ENCODE measurements at places on chromosomes 12 and 14.
A peak's percentile ranks its signal among the peaks of the same experiment; 100 is the strongest.

GRCh38 chr14:99891900-99892299 lies 98.7 kb downstream of the EML1 start:
- DNase-seq, result no peak

- no peak for DNase-seq
These were observed 78.3 kb downstream of the GSC start for GRCh38 chr14:94691660-94692034.

- no peak for DNase-seq
These were observed 101.1 kb downstream of the DACT1 start for GRCh38 chr14:58738876-58739275.

GRCh38 chr12:124593851-124594401 lies 26.5 kb upstream of the NCOR2 start:
- DNase-seq, result no peak

- DNase-seq, result no peak
These were observed 13.1 kb upstream of the CLEC7A start for GRCh38 chr12:10142976-10143589.

DNA sequence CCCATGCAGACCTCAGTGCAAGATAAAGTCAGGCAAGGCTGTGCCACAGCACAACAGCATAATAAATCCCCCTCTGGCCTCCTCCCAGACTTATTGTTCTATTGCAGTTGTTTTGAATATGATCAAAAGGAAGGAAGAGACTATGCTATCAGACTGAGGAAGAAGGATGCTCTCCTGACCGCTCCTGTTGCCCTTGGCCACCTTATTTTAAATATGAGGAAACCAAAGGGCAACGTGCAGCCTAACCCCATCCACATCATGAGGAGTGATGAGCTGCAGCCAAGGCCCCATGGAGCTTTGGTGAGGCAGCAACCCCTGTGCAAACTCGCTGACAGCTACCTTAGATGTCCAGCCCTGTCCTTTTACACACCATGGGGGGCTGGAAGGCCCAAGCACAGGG lies 291.7 kb downstream of the ZFP36L1 start:
- no peak for DNase-seq

GRCh38 chr12:53862206-53862605 lies 76.4 kb upstream of the HOXC13 start:
- no peak for DNase-seq

DNA sequence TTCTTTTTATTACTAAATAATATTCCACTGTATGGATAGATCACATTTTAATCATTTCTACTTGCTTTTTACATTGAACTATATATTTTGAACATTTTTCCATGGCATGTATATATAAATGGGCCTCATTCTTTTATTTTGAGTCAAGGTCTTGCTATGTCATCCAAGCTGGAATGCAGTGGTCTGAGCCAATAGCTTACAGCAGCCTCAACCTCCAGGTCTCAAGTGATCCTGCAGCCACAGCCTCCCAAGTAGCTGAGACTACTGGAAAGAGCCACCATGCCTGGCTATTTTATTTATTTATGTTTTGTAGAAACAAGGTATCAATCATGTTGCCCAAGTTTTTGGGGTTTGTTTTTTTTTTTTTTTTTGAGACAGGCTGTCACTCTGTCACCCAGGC lies 7.6 kb downstream of the FCF1 start:
- no peak for DNase-seq

- peak; percentile 28 for DNase-seq
These were observed 1.2 kb downstream of the PPP1CC start for GRCh38 chr12:110741341-110742095.

- no peak for DNase-seq
These were observed 4.1 kb upstream of the CRIP1 start for GRCh38 chr14:105482486-105483110.

- DNase-seq, result no peak
These were observed 71.8 kb upstream of the MAX start for GRCh38 chr14:65173973-65174693.

GRCh38 chr12:94427501-94428381 lies 31.9 kb downstream of the CEP83 start:
- DNase-seq, result no peak

GRCh38 chr14:75453817-75454434 lies 26.1 kb downstream of the JDP2 start:
- peak; percentile 45 for DNase-seq

GRCh38 chr14:28656704-28657255 lies 109.8 kb upstream of the FOXG1 start:
- no peak for DNase-seq

DNA sequence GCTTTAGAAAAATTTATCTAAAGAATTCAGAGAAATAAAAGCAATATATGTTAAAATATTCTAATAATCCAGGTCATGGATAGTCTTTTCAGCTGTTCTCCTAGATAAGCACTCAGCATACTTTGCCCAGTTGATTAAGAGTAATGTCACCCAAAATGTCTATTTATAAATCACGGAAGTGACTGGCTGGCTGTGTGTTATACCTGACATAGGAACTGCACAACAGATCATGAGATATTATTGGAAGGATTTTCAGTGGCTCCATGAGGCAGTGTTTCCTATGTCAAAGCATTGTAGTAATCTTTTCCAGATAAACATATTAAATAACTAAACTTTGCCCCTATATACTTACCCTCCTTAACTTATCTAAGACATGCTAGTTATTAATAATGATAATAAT lies 128.8 kb downstream of the ITPR2 start:
- no peak for DNase-seq

DNA sequence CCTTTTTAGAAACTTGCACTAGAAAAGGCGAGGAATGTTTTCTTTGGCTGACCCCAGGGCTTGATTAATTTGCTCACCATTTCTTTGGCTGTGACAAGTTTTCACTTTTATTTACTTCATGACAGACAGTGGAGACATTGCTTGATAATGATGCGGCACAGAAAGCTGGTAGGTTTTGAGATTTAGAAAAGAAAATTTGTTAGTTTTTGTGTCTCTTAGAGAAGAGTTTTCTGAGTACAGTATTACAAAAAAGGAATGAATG lies 18.4 kb downstream of the SRGAP1 start:
- DNase-seq, result no peak

- no peak for DNase-seq
These were observed 31.4 kb downstream of the JDP2 start for GRCh38 chr14:75459099-75459741.

GRCh38 chr12:86748894-86749293 lies 492.7 kb upstream of the MGAT4C start:
- DNase-seq, result no peak

- DNase-seq, result peak; percentile 36
These were observed 53.4 kb downstream of the ELK3 start for GRCh38 chr12:96247563-96247962.

DNA sequence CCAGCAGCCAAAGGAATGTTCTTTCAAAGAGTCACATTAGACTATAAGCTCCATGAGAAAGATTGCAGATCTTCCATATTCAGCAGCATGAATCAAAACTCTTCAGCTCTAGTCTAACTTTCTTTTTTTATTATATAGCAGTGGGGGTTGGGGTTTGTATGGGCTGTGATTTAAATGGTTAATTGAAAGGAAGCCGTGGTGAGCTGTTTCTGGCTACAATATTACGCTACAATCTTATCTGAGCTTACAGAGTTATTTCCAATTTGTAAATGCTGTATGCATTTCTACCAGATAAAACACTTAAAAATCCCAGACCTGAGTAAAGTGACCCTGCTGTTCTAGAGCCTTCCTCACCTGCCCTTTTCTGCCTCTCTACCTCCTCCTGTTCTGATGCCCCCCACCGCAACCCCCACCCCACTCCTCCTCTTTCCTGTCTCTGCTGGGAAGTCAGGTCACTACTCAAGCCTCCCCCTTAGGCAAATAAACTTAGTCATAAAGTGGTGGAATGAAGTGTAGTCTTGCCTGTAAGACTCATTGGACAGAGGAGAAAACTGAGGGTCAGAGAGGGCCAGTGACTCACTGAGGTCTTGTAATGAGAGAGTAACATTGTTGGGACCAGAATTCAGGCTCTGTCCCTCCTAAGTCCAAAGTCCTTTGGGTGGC lies 1089.5 kb downstream of the BCL11B start:
- peak; percentile 83 for DNase-seq

DNA sequence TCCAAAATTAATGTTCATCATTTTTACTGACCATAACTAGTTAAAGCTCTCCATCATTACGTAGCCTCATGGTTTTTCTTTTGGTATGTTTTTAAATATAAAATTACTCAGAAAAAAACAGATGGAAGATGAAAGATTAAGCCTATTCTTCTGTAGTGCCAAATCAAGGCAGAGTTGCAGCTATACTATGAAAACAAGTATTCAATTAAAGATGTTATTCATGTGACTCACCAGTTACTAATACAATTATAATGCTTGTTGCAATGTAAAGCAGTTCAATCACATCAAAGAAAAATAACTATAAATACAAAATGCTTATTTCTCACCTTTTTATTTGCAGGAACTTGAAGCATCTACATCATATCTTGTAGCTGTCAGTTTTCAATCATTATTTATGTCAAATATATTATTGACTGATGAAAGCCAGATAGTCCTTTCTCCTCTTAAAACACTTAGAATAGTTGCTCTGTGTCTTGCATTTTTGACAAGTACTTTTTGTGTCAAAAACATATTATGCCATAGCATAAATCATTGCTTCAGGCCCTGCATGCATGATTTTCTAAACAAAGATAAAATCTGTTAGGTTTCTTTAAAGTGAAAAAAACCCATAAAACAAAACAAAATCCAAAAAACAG lies 36.0 kb upstream of the TRHDE start:
- DNase-seq, result no peak
